ENCODE measurements at places on chromosomes 5 and 9.

DNA sequence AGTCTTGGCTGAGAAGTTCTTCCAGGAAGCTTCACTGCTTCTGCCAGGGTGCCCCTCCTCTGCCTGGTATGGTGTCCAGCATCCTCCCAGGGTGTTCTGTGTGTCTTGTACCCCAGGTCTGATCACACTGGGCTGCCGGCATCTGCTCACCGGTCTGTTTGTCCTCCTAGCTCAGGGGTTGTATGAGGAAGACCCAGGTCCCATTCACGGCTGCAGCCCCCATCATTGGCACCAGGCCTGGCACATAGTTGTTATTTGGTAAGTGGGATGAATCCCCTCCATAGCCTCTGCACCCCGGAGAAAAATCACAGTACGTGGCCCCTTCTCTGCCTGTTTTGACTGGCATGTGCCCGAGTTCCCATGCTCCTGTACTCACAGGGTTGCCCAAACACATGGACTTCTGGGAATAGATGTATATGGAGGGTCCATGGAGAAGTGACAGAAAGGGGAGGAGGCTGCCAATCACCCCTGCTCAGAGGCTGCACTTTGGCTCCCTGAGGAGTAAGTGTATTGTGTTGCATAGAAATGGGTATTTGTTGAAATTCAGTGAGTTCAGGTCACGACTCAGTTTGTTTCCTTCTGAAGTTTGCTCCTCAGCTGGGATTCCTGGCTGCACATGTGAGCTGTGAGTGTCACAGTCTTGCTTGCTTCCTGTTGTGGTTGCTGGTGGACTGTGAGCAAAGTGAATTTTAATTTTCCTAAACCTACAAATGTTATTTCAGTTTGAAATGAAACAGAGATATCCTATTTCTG lies 96.2 kb downstream of the HSPA4 start:
- no peak for DNase-seq

GRCh38 chr5:115817386-115817785 lies 927 bp upstream of the CDO1 start:
- no peak for DNase-seq

- no peak for DNase-seq
These were observed 30.7 kb upstream of the GPX3 start for GRCh38 chr5:150989695-150990094.

GRCh38 chr9:14058325-14058688 lies 255.6 kb downstream of the NFIB start:
- no peak for DNase-seq

DNA sequence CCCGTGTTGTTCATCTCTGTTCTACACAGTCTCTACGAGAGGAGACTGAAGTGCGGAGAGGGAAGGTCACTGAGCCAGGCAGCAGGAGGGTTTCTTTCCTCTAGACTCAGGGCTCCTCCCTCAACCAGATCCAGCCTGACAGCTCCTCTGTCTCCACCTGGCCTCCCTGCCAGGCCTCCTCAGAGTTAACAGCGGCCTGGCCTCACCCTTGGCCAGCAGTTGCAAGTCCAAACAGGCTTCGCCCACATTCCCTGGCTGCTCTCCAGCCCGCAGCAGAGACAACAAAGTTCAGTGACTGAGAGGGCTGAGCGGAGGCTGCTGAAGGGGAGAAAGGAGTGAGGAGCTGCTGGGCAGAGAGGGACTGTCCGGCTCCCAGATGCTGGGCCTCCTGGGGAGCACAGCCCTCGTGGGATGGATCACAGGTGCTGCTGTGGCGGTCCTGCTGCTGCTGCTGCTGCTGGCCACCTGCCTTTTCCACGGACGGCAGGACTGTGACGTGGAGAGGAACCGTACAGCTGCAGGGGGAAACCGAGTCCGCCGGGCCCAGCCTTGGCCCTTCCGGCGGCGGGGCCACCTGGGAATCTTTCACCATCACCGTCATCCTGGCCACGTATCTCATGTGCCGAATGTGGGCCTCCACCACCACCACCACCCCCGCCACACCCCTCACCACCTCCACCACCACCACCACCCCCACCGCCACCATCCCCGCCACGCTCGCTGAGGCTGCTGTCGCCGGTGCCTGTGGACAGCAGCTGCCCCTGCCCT lies at the start of gene HRCT1:
Gene HRCT1, plus strand, starts transcription at position 291 of the 768 bp plus-strand sequence. Its CDS starts 86 bp downstream, at position 377.
- peak; percentile 33 for DNase-seq

- no peak for DNase-seq
These were observed 467.7 kb upstream of the TUSC1 start for GRCh38 chr9:26145938-26146337.

DNA sequence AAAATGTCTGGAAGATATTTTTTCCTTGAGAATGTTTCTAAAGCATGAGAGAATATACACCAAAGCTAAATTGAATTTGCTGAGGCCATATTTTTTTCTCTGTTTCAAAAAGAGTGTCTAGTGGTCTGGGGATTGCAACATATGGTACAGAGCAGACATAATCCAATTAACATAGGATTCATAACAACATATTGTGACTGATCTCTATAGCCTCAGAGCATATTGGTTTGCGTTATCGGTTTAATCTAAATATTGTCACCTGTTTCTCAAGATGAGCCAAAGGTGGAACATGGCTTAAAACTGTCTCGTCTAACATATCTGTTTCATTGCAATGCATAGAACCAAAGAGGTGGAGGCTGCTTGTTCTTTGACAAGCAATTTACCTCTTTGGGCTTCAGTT lies 3.9 kb downstream of the PPP3R2 start:
- no peak for DNase-seq

- DNase-seq: no peak
These were observed 2.2 kb downstream of the BTNL3 start for GRCh38 chr5:180990882-180991242.

DNA sequence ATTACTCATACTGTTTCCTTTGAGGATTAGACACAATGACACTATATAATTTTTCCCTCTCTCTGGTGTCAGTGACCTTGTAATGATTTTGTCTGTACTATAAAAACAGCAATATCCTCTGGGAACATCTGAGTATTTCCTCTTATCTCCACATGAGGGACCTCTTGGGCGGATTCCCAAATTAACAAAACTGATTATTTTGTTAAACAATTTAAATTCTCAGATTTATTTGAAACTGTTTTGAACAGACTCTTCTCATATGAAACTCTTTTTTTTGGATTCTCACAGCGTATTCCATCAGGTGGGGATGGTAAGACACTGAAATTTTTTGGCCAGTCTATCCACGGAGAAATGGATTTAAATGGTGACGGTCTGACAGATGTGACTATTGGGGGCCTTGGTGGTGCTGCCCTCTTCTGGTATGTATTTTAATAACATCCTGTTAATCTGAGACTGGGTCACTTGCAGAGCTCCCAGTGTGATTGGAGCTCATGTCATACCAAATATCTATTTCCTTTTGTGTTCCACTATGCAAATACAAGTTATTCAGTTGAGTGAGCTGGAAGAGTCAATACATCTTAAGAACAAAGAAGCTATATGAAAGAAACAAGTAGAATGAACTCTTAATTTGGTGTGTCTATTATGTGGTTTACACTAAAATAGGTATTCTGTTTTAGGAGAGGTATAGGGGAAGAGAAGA lies 73.8 kb upstream of the ITGA2 start:
- no peak for DNase-seq

- DNase-seq: no peak
These were observed 12.0 kb downstream of the URM1 start for GRCh38 chr9:128383007-128383753.

DNA sequence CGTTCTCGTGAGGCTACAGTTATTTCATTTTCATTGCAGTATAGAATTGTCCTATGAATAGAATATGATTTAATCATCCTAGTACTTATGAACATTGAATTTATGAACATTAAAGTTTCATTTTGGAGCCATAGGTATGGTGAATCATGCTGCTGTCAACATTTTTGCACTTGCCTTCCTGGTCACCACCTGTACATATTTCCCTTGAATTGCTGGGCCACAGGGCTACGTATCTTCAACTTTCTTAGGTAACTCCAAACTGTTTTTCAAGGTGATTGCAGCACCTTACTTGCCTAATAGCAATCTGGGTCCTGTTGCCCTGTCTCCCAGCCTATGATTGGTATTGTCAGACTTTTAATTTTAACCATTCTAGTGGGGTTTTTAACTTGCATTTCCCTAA lies 6.5 kb upstream of the RNF145 start:
- DNase-seq: no peak

- DNase-seq: no peak
These were observed 83.8 kb upstream of the TNFAIP8 start for GRCh38 chr5:119271758-119272730.

DNA sequence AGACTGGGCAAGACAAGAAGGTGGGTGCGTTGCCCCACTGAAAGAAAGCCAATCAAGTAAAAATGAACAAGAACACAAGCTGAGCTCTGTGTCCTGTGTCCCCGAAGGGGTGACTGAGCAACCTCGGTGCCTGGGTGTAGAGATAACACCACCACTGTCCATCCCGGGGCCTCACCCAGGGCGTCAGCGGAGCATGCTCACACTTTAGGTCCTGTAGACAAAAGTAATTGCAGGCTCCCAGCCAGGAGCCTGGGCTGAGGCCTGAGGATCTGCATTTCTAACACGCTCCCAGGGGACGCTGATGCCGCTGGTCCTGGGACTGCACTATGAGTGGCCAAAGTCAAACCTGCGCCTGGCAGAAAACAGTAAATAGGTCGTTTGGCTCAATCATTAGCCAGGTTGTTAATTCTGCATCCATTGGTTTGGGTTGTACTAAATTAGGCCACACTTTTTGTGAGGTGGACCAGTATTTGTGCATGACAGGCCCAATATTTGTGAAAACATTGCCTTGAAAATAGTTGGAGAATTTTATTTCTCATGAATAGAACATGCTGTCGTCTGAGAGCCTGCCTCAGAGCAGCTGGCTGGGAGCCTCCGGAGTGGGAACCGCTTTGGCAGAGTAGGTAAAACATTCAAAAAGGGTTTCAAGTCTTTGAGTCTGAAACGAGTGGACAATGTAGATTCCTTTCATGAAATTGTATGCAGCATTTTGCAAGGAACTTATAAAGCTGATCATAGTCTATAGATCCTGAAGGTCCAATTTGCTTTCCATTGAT lies 38.3 kb downstream of the ANKRD33B start:
- DNase-seq: no peak

DNA sequence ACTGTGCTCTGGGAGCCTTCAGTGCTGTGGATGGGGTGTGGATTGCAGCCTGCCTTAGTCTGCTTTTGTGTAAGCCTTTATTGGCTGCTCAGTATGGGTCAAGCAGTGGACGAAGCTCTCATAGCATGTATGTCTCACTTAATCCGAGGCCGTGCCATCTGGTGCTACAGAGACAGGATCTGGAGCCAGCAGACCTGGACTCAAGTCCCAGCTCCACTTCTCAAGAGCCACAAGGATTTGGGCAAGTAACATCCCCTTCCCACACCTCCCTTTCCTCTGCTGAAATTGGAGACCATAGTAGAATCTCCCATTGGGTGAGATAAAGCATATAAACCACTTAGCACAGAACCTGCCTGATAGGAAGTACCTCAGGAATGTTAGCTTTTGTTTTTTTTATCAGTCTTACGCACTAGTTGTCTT lies 23.4 kb upstream of the LECT2 start:
- DNase-seq: no peak

DNA sequence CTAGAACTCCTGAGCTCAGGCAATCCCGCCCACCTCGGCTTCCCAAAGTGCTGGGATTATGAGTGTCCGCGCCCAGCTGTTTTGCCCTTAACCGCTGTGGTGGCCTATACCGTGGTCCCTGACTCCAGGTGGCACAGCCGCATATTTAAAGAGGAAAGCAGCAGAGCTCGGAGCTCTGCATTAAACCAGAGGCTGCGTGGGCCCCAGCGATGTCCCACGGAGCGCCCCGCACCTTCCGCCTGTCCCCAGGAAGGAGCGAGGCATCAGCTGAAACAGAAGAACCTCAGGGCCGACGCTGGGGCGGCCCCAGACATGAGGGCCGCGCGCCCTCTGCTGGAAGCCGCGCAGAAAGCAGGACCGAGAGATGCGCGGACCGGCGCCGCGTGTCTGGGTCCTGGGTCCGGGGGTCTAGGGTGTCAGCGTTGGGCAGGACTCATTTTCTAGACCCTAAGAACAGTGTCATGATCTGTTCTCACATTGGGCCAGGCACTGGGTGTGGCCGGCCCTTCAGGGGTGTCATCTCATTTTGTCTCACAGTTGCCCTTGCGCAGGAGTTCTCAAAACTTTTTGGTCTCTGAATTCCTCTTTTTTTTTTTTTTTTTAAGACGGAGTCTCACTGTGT lies 37.7 kb downstream of the LAMC3 start:
- peak; percentile 42 for DNase-seq

DNA sequence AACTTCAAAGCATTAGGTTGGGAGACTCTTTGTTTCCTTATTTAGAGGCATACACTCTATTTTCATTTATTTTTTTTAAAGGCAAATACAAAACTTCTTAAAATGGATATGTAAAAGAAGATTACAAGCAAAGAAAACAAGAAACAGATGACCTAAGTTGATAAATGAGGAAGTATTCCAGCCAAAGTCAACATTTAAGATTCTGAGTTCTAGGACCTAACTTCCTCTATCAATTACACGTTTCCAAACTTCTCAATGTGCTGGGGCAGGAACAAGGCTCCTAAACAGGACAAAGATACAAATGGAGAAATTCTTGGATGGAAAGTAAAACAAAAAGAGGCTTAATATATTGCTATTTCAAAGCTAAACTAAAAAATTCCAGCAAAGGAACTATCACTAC lies 89.5 kb downstream of the TLE1 start:
- DNase-seq: no peak

DNA sequence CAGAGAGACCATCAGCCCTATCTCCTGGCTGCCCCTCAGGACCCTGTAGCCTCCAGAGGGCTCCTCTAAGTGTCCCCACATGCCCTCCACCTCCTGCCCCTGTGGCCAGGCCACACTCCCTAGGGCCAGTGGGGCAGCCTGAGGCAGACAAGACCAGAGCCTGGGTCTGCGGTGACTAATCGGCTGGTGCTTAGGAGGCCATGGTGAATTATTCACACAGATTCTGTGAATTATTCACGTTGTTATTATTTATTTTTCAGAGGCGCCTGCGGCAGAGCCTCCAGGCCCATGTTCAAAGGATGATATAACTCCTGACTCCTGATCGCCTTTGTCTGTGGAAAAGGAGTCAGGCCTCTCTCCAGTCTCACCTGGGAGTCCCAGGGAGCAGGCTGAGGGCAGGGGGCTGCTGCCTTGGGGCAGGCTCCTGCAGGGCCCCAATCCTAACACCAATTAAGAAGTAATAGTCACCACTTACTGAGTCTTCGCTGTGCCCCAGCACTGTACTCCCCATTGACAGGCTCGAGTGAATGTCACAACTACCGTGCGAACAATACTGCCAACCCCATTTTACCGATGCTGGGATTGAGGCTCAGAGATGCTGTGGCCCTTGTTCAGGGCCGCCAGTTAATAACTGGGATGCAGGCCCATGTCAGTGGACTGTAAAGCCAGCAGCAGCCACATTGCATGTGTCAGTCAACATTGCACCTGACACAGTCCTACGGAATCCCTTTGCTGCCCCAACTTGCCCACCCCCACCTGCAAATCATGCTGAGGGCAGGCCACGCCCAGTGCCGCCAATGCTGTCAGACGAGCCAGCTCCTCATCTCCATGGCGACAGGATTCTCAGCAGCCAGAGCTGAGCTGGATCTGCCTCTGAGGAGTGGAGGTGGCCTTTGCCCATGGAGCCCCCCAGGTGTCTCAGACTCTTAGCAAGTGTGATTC lies 94.9 kb downstream of the PCDH1 start:
- no peak for DNase-seq

Data from NCI-H774 (cell line).